PC-3 (cell line): ENCODE measurements at places on chromosomes 1 and 21. TPM values are rescaled to one million over a fixed set of nuclear protein-coding genes. Genes with fewer than 3 reads are reported as not detected.

Gene FAM151A
- total RNA-seq: not detected in 2 replicates

Gene ARHGAP30
- total RNA-seq: 0.12 and 0.55 TPM in 2 replicates

Gene KRTAP12-3
- total RNA-seq: not detected in 2 replicates

Gene S100A3
- total RNA-seq: 4.6 and 7.9 TPM in 2 replicates

Gene PWP2
- total RNA-seq: 8.2 and 17.0 TPM in 2 replicates

Gene AGO3
- total RNA-seq: 17.7 and 26.3 TPM in 2 replicates
